ENCODE measurements at places on chromosomes 7 and 10.

- no peak for DNase-seq
Measured at GRCh38 chr10:77393821-77394501, 243.6 kb downstream of the KCNMA1 start.

GRCh38 chr10:69742928-69743602, 58.6 kb upstream of the COL13A1 start:
- no peak for DNase-seq

DNA sequence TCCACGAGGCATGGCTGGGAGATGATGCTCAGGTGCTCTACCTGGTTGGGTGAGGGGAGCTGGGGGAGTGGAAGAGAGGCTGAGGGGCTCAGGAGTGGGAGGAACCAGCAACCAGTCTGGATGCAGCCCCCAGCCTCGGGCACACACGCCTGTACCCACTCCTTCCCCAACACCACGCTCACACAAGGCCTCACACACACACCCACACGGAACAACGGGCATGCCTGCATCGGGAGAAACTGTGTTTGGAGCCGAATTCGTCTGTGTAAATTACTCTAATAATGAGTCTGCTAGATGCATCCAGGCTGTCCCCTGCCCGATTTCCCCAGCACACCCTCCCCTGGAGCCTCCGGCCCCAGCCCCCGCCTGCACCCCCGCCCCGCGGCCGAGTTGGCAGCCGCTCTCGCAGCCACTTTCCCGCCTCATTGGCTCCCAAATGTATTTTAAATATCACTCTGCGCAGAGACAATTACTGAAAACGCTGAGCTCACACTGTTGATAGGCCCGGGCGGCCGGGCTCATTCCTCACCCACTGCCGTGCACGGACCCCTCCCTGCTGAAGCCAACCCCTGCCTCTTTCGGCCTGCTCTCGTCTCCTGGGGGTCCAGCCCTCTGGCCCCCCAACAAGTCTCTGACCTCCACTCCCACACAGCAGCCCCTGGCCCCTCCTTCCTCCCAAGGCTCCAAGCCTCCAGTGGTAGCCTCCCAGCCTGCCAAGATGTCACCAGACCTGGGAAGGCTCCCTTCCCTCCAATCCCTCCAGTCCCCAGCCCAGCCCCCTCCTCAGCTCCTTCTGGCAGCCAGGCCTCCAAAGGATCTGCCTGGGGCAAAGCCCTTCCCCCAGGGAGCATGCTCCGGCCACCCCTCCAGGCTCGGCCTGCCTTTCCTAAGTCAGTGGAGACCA, 11.1 kb downstream of the H2BK1 start:
- peak; percentile 34 for DNase-seq

DNA sequence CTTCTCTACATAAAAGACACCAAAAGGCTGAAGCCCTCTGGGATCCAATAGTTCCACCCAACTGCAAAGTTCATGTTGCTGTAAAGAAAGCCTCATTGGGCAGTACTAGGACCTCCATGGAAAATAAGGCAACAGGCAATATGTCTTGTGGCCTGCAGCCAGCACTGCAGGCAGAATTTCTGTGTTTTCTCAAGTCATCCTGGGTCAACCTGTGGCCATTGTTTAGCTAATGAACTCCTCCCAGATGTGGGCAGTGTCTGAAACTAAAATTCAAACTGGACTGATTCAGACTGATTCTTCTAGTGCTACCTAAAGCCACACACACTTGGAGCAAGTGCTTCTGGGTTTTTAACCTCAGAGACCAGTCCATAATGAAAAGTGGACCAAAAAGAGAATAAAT, 141.5 kb downstream of the PPP1R17 start:
- no peak for DNase-seq

DNA sequence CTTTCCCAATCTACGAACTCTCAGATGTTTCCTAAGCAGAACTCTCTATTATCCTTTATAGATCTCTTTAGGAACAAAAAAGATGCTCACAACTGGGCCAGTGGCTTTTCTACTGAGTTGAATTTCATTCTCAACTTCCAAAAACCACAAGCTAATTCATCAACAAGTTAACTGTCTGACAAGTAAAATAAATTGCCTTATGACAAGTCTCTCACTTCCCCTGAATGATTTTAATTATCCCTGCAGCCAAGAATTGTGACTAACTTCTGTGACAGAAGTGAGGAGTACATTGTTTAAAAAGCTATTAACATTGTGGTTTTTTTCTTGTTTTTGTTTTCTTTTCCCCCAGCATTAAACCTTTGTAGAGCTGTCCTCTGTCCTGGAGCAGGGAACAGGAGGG, 343.1 kb downstream of the HPSE2 start:
- no peak for DNase-seq

DNA sequence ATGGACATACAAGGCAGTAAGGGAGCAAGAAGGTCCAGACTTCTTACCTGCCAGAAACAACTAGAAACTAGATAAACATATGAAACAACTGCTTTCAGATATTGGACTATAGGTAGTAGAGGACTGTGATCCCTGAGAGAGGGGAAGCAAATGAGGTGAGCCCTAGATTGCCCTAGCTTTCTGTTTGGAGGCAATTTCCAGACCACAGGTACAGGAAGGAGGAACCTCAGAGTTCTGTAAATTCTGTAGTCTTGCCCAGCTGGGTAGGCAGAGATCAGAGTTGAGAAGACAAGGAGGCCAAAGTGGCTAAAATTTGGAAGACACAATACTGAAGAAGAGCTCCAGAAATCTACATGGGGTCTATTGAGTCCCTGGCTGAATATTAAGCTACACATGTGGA, 21.0 kb downstream of the CDK6 start:
- DNase-seq: no peak

GRCh38 chr7:41886262-41886900, 183.5 kb upstream of the INHBA start:
- DNase-seq: no peak

GRCh38 chr7:28093623-28094232, 86.9 kb downstream of the JAZF1 start:
- peak; percentile 36 for DNase-seq

GRCh38 chr7:154909241-154910105, 93.5 kb downstream of the PAXIP1 start:
- DNase-seq: no peak

DNA sequence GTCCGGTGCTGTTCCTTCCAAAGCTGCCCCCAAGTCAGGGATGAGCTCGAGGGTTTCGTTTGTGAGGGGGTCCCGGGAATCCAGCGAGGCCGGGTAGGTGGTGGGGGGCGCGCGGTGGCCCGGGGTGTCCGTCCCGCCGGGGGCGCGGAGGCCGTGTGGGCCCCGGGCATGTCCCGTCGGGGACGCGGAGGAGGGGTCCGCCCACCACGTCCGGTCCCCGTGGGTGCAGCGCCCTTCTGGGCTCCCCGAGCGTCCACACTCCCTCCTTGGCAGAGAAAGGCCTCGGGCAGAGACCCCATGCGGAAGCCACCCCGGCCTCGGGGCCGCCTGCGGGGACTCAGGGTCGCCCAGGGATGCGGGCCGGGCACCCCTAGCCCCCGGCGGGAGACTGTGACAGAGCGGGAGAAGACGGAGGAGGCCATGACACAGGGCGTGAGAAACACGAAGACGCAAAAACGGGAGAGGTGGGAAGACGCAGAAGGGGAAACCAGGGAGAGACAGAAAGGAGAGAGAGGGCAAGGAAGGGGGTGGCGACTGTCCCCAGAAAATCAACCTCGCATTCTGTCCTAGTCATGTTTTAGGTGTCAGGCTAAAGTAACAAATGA, 640 bp upstream of the ZNF425 start:
- DNase-seq: peak; percentile 17

DNA sequence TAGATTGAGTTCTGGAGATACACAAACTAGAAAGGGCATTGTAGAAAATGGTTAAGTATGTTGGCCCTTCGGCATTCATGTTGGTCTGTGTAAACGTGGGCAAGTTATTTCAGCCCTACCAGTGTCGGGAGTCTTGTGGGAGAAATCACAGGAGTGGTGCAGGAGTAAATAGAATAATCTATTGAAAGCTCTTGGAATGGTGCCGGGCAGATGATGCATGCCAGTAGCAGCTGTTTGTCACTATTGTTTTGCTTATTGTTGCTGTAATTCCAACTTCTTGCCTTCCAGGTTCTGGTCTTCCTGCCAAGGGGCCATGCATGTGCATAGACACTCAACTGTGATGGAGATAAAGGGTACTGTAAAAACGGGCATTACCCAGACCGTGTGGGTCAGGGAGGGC, 259.4 kb downstream of the CAMK1D start:
- no peak for DNase-seq

DNA sequence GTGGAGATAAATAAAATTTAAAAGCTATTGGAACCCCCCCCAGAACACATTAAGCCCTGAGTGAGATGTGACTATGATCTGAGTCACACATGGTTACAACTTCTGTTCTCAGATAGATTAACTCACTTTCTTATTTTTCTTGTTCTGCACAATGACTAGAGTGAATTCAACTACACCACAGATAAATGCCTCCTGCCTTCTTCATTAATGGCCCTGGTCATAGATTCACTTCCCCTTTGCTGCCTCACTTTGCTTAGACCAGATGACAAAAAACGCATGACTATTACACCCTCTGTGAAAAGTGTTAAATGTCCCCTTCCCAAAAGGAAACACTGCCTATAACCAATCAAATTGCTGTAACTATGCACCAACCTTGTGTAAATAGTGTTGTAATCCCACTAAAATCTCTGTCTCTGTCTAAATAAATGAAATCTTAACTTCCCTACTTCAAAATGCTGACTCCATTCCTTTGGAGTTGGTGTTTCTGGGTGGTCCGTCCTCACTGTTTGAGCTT, 49.4 kb downstream of the AKR1D1 start:
- DNase-seq: no peak

GRCh38 chr7:24492576-24492975, 80.7 kb upstream of the PALS2 start:
- DNase-seq: no peak

GRCh38 chr10:114638821-114639625, 19.1 kb downstream of the ABLIM1 start:
- no peak for DNase-seq

DNA sequence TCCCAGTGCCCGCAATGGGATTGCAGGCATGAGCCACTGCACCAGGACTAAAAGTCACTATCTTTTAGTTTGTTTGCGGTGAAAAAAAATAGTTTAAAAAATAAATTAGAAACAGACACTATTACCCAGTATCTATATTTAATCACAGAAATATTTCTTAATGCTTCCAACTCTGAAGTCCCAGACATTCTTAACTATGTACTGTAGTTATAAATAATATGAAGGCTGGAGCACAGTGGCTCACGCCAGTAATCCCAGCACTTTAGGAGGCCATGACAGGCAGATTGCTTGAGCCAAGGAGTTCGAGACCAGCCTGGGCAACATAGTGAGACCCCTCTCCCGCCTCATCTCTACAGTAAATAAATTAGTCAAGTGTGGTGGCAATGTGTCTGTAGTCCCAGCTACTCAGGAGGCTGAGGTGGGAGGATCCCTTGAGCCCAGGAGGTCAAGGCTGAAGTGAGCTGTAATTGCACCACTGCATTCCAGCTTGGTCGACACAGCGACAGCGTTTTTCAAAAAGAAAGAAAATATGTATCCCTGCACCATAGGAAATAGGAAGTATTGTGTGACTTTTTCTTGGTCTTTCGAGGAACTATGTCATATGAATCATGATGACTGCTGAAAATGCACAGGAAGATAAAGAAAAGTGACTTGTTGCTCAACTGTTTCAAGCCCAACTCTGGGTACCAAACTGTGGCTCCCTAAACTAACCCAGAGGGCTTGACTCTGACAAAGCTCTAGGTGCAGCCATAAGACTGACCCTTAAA, 74.9 kb upstream of the STEAP1B start:
- DNase-seq: no peak

DNA sequence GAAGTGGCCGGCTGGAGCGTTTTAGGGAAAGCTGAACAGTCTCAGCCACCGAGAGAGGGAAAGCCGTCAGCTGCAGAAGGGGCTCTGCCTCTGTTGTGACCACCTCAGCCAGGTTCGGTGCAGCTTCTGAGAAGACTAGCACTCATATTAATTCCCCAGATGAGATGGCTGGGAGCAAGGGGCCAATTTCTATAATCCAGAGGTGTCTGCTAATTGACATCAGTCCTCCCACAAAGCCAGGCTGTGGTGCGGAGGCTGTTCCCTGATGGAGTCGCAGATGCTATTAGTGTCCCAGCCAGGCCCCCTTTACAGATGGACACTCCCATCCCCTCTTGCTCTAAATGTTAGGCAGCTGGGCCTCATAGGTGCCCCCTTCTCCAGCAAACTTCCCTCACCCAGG, 133.5 kb downstream of the GRID1 start:
- no peak for DNase-seq

- peak; percentile 31 for DNase-seq
Measured at GRCh38 chr7:139116999-139117398, 7.5 kb upstream of the ZC3HAV1 start.

DNA sequence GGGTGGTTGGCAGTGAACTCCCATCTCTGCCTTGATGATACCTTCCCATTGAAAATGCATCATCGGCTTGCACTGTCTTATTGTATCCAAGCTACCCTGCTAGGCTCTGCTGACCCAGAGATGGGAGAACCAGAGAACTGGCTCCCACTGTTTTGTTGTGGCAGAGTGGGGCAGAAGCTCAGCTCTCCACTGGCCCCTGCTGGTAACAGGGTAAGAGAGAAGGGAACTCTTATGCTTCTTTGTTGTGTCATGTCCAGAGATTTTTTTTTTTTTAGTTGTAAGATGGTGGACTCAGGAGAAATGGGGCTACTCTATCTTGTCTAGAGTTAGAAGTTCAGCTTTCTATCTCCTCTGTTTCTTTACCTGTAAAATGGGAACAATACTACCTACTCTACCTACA, 100.5 kb upstream of the SDK1 start:
- no peak for DNase-seq

- no peak for DNase-seq
Measured at GRCh38 chr10:48638739-48639527, 34.1 kb upstream of the ARHGAP22 start.

DNA sequence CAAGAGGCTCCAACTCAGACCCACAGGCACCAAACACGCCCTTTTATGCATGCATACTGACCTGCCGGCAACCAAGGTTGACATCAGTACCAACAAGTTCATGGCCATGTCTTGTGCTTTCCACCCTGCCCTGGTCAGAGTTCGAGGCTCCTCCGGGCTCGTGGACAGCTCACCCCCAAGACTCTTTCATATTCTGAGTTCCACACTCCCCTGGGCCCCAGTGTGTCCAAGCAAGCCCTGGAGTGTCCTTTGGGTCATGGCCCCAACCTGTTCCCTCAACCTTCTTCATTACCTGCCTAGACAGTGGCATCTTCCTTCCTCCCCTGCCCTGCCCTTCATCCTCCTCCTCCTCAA, 40.5 kb downstream of the HIF1AN start:
- no peak for DNase-seq

- no peak for DNase-seq
Measured at GRCh38 chr10:129839285-129840195, 124.5 kb downstream of the EBF3 start.

DNA sequence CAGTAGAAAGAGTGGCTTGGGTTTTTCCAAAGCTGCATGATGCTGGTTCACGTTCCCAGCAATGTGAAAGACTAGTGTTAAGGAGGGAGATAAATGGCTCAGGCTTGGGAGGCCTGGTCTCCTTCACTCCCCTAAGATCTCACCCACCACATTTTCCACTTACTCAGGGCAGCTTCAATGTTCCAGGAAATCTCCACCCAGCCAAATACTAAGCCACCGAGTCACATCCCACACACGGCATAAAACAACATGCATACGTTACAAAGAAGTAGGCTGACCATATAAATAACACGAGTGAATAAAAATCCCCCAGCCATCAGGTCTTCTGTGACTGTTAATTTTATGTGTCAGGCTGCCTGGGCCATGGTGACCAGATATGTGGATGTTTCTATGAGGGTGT, 303.5 kb downstream of the SFMBT2 start:
- DNase-seq: no peak

Measured in NCI-H2107 (cell line).